ENCODE measurements at places on chromosomes 5 and 9. TPM values are rescaled to one million over a fixed set of nuclear protein-coding genes. Genes with fewer than 3 reads are reported as not detected.
A peak's percentile ranks its signal among the peaks of the same experiment; 100 is the strongest.

MARVELD2 gene
- polyA plus RNA-seq: 1.5 TPM

EQTN gene
- not detected for polyA plus RNA-seq

HNRNPAB gene
- 96.3 TPM for polyA plus RNA-seq

CDX1 gene
- 0.72 TPM for polyA plus RNA-seq

GPRIN1 gene
- polyA plus RNA-seq: not detected

SLC22A4 gene
- 3.7 TPM for polyA plus RNA-seq

SH3PXD2B gene
- 29.9 TPM for polyA plus RNA-seq

- DNase-seq: no peak
These were observed 4.7 kb upstream of the TNFSF8 start for GRCh38 chr9:114935119-114935518.

DNA sequence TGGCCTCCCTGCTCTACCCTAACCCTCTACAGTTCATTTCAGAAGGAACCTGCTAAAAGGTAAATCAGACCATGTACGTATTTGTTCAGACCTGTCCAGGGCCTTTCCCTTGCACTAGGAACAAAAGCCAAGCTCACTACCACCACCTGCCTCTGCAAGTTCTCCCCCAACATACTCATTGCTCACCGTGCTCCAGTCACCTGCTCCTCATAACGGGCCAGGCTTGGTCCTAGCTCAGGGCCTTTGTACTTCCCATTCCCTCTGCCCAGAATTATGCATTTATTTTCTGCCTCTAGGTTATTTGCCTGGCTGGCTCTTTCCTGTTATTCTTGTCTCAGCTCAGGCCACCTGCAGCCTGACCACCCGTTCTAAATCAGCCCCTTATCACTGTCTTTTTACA lies 4.8 kb upstream of the FGF1 start:
- DNase-seq: no peak

- no peak for DNase-seq
These were observed 462.2 kb upstream of the DMAC1 start for GRCh38 chr9:8261737-8262136.

- no peak for DNase-seq
These were observed 25.5 kb downstream of the PITX1 start for GRCh38 chr5:135008556-135008955.

DNA sequence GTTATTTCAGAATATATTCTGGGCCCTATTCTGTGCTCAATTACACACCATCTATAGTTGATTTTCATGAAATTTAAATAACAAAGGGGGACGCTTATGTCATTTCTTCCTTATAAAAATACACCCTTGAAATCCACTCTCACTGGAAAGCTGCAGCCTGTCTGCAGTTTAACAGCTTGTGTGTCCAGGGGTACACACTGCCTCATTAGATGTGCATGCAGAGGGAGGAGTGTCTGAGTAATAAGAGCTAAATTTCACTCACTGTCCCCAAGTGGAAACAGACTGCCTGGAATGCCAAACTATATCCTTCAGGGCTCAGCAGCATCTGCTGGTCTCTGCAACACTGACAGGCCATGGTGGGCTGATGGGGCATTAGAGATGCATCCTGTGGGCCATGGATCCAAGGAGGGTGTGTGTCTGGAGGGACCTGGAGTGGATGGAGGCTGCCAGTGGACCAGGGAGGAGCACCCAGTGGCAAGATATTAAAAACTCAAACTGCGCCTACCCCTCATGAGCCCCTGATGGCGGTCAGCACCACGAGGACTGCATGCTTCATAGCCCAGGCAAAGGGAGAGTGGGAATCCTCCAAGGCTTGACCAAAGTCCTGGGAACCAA lies 15.8 kb upstream of the TIFAB start:
- DNase-seq: no peak

GRCh38 chr9:104798209-104798995 lies 34.5 kb downstream of the NIPSNAP3B start:
- no peak for DNase-seq

DNA sequence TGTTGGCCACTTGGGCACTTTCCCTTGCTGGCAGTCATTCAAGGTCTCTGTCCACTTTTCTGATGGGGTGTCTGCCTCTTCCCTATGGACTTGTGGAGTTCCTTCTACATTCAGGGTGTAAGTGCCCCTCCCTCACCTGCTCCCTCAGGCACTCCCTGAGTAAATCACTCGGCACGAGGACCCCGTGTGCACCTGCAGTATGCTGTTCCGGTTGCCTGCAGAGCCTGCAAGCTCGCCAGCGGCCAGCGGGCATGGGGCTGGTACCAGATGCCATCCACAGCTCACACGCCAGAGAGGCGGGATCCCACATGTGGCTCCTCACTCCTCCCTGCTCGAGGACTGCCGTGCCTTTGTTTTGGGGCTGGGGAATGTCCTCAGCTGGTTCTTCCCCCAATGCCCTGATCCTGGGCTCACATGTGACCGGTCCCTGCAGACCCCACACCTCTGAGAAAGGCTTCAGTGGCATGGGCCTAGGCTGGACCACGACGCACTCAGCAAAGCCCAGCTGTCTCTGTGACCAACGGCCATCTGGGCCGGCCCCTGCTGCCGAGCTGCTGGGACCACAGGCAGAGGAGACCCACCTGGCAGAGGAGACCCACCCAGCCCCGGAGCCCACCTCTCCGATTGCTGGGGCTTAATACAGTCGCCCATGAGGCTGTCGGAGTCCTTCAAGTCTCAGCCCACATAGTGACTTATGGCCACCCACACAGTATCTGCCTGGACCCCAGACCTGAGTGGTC lies 46.1 kb upstream of the CLPTM1L start:
- DNase-seq: no peak

GRCh38 chr9:20286154-20286700 lies 336.1 kb downstream of the MLLT3 start:
- no peak for DNase-seq

DNA sequence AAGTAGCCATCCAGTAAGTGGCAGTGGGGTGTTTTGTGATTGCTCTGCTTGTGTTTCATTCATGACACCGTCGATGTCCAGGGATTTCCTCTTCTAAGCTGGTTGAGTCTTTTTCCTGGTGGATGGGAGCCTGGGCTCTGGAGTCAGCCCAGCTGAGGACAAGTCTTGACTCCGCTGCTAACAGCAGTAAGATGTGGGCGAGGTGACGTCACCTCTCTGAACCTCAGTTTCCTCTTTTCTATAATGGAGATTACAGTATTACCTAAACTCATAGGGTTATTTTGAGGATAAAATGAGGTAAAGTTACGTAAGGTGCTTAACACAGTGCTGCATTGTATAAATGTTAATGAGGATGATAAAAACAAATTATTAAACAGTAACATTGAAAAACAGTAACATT lies 21.3 kb downstream of the FGF1 start:
- DNase-seq: no peak

GRCh38 chr9:70043689-70044489 lies at the start of gene MAMDC2:
Gene MAMDC2, plus strand, starts transcription at chr9:70043848. Its CDS starts 350 bp downstream, at chr9:70044198.
- no peak for DNase-seq

- DNase-seq: no peak
These were observed 373.6 kb upstream of the COX7C start for GRCh38 chr5:86244153-86244552.

DNA sequence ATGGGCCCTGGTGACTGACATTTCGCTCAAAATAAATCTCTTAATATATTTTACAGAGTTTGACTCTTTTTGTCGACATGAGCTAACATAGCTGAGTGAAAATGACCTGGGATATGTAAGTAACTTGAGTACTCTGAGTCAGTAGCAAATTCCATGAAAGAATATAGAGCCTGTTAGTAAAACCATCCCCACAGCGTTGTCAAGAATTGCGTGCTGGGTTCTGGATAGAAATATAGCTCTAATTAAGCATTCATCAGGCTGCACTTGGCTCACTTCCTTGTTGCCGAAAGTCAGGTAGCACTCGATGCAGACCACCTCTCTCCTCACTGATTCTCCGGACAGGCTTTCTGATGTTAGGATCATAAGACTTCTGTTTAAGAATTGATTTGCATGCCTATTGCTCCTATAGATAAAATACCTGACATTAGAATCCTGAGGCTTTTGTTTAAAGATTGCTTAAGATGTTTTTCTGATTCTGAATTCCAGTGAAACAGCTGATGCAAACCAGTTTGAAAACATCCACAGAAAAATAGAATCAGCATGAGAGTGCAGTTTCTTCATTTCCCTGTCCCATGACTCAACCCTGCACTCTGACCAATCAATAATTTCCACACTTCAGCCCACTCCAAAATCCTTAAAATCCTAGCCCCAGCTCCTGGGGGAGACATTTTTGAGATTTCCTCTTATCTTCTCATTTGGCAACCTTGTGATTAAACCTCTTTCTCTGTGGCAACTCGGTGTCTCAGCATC lies 310.6 kb downstream of the DIRAS2 start:
- DNase-seq: no peak

GRCh38 chr5:14681236-14681752 lies 16.8 kb downstream of the OTULIN start:
- no peak for DNase-seq

- DNase-seq: no peak
These were observed 250.4 kb downstream of the LRRC70 start for GRCh38 chr5:62828742-62829603.

DNA sequence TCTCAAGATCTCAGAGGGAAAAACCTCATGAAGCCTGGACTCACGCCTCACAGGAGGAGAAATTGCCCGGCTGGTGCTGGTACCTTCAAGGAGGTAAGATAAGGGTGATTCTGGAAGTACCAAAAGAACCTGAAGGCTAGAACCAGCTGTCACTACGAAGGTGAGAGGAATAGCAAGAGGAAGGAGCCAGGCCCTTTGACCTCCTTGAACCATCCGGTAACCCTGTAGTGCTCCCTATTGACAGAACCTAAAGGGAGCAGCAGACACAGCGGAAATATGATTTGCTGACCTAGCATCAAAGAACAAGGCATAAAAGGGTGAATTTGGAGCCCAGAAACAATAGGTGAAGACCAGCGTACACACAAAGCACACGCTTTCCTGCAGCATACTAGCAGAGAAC lies 92.2 kb downstream of the DOCK8 start:
- no peak for DNase-seq

GRCh38 chr5:149549461-149550267 lies 1.6 kb downstream of the CSNK1A1 start:
- peak; percentile 49 for DNase-seq

GRCh38 chr9:7841831-7842230 lies 42.3 kb upstream of the DMAC1 start:
- DNase-seq: no peak

GRCh38 chr9:4226331-4227250 lies 73.3 kb downstream of the GLIS3 start:
- DNase-seq: no peak

GRCh38 chr9:126290871-126291270 lies 35.8 kb upstream of the MVB12B start:
- no peak for DNase-seq

DNA sequence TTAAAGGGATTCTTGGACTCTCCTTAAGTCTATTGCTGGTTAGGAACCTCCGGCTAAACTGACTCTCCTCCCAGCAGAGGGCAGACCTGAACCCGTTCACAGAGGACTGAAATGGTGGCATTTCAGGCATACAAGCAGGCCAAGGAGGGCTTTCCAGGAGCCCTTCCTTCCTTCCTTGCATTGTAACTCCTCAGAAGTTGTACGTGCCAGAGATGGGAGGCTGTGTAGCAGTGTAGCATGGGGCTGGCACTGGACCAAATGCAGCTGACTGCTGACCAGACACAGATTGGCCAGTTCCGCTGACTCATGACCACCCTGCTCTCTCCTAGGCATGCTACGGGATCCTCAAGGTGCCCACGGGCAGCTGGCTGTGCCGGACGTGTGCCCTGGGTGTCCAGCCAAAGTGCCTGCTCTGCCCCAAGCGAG lies 36.4 kb downstream of the JADE2 start:
- DNase-seq: no peak

DNA sequence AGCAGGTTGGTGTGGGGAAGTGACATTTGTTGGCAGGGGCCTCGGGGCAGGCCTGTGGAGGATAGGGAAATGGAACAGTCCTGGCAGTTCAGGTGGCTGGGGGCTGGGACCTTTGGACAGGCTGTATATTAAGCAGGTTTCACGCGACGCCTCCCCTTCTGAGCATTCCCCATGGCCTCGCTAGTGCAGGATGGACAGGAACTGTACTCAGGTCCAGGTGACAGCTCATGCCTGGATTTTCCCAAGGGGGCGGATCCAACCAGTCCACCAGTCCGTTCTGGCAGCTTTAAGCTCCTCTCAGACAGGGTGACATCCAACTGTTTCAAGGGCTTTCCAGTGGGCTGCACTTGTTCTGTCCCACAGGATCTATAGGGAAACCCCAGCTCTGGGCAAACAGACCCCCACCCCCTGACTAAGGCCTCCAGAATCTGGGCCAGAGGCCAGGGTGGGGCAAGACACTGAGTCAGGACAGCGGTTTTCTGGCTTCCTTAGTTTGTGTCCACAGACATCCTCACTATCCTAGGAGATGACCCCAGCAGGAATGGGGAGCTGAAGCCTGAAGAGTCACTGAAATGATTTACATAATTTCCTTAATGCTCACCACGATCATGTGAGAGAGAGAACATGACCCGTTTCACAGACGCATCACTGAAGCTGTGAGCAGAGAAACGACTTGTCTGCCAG lies 20.9 kb downstream of the CSF2 start:
- no peak for DNase-seq

GRCh38 chr5:10077791-10078545 lies 171.7 kb downstream of the ATPSCKMT start:
- peak; percentile 38 for DNase-seq
